ENCODE measurements at places on chromosomes 1 and 21.

DNA sequence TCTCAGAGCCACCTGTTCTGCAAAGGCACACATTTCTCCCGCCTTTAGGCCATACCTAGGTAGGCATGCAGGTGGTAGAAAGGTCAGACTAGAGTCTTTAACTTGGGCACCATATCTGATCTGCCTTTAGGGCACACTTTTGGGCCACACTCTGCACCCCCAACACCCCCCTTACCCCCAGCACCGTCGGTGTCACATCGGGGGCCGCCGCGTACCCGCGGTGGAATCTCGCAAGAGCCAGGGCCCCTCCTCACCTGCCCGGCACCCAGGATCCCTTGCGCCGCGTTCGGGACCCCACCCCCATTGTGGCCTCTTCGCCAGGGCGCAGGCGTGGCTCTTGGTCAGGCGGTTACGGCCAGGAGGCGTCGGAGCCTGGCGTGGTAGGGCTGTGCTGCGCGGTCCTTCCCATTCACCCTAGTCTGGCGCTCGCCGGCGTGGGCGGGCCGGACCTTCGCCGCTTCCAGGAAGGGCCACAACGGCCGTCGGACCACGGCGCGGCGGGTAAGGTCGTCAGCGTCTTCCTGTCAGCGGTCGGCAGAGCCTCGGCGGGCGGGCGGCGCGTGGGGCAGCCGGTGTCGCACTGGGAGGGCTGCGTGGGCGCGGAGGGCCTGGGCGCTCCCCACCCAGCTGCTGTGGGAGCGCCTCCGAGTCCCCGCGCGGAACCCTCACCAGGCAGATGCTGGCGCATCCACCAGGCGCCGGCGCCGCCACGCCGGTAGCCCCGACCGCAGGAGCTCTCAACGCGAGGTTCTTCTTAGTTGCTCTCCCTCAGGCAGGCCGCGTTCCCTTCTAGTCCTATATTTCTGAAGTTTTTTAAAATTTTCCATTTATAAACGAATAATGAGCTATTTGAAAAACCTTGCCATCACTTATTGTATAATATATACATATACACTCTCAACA, at the start of gene DNAH14:
Gene DNAH14, plus strand, starts transcription at position 341 of the 903 bp plus-strand sequence. CDS start 23,028 bp downstream, outside the sequence.
- DNase-seq = peak; percentile 80

- no peak for DNase-seq
These were observed 91.1 kb downstream of the NIBAN1 start for GRCh38 chr1:184882957-184883815.

- DNase-seq = no peak
These were observed 216.0 kb upstream of the NFIA start for GRCh38 chr1:60866226-60866900.

DNA sequence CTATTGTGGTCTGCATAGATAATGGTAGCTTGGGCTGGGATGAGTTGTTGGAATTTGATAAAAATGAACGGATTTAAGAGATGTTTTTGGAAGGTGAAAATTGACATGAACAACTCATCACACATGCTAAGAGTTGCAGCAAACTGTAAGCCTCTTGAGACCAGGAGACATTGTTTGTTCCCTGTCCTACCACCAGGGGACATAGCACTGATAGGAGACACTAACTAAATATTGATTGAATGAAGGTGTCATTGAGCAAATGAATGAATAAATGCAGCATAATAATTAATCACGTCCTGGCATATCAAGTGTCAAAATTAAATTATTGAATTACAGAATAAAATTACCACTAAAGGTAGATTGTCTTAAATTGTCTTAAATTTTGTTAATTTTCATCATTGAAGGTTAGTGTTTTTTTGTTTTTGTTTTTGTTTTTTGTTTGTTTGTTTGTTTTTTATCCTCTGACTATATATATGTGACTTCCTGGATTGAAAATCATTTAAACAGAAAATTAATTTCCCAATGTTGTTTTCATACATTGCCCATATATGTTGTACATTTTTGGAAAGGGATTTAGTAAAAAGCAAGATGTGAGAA, 285.3 kb upstream of the C1orf105 start:
- DNase-seq = no peak

DNA sequence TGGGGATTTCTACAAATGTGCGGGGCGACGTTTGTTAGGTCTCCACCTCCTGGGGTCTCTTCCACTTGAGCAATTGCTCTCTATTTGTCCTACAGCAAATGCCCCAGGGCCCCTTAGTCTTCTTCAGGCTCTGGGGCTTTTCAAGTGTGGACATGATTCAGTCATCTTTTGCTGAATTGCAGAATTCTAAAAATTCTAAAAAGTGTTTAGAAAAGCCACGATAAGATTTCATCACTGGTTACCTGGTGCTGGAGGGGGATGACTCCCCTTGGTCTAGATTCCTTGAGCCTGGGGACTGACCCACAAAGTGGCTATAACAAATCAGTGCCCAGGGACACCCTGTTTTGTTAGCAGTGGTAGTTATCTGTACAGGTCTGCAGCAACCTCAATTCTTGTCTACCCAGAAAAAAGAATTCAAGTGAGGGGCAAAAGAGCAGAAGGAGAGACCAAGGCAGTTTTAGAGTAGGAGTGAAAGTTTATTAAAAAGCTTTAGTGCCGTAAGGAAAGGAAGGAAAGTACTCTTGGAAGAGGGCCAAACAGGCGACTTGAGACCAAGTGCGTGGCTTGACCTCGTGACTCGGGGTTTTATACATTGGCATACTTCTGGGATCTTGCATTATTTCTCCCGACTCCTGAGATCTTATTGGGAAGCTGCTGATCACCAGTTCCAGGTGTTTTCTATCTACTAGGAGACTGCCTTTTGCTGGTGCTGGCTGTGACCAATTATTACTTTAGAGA, 25.2 kb downstream of the PROK1 start:
- DNase-seq = no peak

DNA sequence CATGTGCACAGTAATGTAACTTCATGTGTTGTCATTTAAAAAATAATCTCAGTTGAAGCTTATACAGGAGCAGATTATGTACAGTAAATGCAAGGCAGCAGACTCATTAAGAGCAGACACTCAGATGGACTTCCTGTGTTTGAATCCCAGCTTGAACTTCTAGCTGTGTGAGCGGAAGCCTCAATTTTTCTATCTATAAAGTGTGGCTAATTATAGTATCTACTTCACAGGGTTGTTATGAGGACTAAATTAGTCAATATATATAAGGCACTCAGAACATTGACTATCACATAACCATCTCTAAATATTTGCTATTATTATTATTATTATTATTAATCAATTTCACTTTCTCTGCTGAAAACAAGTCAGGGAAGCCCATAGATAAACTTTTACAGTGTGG, 141.6 kb downstream of the ZP4 start:
- no peak for DNase-seq

GRCh38 chr1:240031414-240031813, 60.3 kb upstream of the FMN2 start:
- DNase-seq = no peak

GRCh38 chr1:12450756-12451559, 167.1 kb downstream of the DHRS3 start:
- no peak for DNase-seq

DNA sequence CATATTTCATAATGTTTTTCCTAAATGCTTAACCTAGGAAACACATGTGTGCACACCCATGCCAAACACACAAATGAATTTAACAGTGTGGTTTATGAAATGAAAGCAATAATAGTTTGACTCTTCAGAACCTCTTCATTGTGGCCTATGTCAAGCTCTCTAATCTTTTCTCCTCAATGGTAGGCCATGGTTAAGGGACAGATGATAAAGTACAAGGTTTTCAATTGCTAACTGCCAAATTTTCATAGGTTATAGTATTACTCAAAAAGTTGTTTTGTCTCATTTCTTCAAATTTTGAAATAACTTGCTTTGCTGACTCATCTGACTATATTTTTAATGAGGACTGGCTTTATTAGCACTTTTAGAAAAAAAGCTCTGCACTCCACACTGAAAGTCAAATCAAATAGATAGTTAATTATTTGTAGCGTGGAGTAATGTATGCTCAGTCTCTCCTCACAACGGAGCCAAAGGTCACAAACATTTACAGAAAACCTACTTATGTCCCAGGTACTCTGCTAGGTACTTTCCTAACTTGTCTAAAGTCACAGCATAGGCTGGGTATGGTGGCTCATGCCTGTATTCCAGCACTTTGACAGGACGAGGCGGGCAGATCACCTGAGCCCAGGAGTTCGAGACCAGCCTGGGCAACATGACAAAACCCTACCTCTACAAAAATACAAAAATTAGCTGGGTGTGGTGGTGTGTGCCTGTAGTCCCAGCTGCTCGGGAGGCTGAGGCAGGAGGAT, 3.0 kb upstream of the ADCY10 start:
- DNase-seq = no peak

DNA sequence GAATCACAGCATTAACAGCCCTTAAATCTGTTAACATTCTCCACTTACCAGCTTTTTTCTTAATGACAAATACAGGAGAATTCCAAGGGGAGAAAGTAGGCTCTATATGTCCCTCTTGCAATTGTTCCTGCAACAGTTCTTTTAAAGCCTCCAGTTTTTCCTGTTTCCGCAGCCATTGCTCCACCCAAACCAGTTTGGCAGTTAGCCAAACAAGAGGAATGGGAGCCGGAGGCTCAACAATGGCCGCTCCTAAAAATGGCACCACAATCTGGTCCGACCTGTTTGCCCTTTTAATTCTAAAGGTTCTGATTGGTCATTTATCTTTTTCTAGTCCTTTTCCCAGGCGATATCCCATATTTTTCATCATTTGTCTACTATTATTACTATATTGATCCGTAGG, 14.0 kb upstream of the L1TD1 start:
- no peak for DNase-seq

GRCh38 chr1:61461406-61462384, 263.2 kb downstream of the TM2D1 start:
- no peak for DNase-seq

DNA sequence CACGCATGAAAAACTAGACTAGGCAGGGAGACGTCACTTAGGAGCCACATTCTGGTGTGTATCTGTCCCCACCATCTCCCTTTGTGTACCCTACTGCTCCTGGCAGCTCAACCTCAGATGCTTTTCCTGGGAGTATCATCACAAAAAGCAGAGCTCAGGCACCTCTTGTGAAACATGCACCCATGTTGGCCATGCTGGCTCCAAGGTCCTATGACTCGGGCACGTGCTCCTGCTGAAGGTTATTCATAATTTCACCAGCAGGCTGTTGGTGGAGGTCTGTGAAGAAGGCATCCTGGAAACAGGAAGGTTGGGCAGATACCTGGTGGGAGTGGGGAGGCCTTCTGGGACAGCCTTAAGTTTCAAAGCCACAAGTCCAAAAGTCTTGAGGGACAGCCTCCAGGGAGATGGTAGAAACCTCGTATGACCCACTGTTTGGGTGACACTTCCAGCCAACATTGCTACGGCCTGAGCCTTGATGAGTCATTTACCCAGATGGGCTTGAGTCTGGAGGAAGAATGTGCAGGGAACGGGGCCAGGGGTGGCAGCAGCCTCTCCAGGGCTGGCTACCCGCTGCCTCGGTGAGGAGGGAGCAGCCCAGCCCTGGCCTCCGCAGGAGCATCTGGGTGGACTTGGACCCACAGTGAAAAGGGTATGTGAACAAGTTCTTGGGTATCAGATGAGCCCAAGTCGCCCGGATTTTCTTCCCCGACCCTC, 75.8 kb downstream of the PGBD5 start:
- DNase-seq = no peak

DNA sequence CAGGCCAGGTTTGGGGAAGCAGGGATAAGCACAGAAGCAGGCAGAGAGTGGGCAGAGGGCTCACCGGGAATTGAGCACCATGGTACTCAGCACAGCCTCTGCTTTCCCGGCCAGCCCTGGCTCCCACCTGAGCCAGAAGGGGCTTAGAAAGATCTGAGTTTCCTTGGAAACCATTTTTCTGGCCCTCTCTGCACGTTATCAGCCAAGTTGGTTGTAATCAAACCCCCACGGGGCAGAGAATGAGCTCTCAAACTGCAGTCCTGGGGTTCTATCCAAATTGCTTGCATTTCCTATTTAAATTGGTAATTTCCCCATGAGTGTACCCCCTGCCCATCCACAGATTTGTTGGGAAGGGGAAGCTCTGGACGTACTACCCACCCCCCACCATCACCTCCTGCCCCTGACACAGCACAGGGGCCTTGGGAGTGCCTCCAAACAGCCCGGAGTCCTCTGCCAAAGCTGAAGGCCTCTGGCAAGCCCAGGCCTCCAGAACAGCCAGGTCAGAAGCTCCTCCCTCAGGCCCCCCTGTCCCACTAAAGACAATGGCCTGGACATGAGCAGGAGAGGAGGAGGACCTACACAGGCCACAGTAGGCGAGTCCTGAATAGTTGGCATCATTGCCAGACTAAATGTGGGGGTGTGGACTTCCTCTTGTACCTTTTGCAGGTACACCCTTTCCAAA, 42.7 kb upstream of the GJB5 start:
- DNase-seq = no peak

DNA sequence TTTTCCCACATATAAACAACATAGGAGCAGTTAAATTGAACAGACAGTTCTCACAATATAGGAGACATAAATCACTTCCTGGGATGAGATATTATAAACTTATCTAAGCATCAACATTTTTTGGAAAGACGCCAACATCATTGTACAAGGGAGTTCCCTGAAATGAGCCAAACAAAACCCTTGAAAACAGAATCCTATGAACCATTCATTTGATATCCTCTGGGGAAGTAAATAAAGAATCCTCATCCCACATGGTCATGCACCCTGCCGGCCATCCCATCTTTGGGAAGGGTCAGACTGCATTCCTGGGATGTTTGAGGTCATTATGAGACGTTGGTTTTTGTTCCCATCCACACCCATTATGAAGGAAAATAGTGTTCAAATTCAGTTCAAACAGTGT, 111.8 kb upstream of the USP25 start:
- DNase-seq = no peak

DNA sequence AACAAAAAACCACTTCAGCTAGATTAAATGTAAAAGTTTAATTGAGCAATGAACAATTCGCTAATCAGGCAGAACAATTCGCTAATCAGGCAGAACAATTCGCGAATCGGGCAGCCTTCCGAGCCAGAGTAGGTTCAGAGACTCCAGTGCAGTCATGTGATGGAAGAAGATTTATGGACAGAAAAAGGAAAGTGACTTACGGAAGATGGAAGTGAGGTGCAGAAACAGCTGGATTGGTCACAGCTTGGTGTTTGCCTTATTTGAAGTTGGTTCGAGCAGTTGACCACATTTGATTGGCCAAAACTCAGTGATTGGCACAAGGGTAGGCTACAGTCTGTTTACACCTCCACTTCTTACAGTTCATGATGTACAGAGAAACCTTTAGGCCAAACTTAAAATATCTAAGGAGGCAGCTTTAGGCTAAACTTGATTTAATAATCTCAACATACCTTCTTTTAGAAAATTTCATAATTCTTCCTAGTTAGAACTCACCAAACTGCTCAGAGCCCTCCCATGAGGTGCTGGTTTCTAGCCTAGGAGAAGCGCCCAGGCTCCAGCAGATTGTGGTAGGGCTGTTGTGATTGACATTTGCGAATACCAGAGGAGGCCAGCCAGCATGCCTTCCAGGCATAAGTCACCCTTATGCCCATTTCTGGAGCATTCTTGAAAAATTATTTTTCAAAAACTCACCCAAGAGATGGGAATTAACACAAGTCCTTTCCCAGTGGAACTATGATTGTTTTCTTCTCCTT, 22.8 kb upstream of the KCNC4 start:
- no peak for DNase-seq

GRCh38 chr1:55618199-55618598, 403.0 kb upstream of the USP24 start:
- DNase-seq = no peak
